ENCODE measurements at places on chromosomes 3 and 15. TPM values are rescaled to one million over a fixed set of nuclear protein-coding genes. Genes with fewer than 3 reads are reported as not detected.

The WDR72 gene
- not detected for polyA plus RNA-seq

The FAM81A gene
- 9.7 TPM for polyA plus RNA-seq

The OR5H15 gene
- not detected for polyA plus RNA-seq

The SLC2A2 gene
- polyA plus RNA-seq, result 0.09 TPM

The SIDT1 gene
- 4.6 TPM for polyA plus RNA-seq

The ELL3 gene
- polyA plus RNA-seq, result not detected

The GUCA1C gene
- polyA plus RNA-seq, result not detected

The PLCH1 gene
- polyA plus RNA-seq, result 2.3 TPM

The ZCWPW2 gene
- polyA plus RNA-seq, result 4.8 TPM

The MUC4 gene
- not detected for polyA plus RNA-seq

The NMNAT3 gene
- 6.2 TPM for polyA plus RNA-seq
